ENCODE measurements at places on chromosomes 16 and 17.
A peak's percentile ranks its signal among the peaks of the same experiment; 100 is the strongest.

- no peak for DNase-seq
These were observed 15.6 kb upstream of the NKD1 start for GRCh38 chr16:50532576-50532975.

GRCh38 chr17:42405963-42406495 is 17.0 kb downstream of the CAVIN1 start:
- DNase-seq = peak; percentile 15

DNA sequence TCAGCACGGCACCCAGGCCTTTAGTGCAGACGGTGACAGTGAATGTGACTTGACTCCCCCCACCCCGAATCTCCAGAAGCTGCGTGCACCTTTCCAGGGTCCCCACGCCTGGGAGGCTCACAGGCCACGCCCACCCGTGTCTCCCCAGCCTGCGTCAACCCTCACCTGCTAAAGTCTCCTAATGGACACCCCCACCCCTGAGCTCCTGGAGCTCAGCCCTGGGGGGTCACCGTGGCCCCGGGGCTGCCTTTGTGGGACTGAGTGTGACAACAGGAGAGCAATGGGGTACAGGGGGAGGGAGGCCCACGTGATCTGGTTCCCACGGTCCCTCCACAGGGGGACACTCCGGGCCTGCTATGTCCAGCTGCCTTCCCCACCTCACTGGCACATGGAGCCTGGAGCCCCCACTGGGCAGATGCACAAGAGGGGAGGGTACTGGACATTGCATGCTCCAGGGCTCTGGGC is 7.4 kb upstream of the FASN start:
- DNase-seq = no peak

DNA sequence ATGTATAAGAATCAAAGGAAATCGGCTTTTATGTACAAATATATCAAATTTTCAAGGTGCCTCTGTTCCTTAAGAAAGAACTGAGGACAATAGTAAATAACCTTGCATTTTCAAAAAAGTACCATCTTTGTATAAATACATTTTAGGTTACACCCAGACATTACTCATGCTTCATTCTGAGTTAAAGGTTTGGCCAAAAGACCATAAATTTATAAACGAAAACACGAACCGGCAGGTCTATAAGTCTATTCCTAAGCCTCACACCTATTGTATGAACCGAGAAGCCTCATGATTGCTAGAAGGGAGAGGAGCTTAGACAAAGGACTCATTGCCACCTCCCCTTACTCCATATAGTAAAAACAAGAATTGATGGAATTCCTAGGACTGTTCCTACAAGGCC is 94.6 kb upstream of the PSMD7 start:
- DNase-seq = no peak

DNA sequence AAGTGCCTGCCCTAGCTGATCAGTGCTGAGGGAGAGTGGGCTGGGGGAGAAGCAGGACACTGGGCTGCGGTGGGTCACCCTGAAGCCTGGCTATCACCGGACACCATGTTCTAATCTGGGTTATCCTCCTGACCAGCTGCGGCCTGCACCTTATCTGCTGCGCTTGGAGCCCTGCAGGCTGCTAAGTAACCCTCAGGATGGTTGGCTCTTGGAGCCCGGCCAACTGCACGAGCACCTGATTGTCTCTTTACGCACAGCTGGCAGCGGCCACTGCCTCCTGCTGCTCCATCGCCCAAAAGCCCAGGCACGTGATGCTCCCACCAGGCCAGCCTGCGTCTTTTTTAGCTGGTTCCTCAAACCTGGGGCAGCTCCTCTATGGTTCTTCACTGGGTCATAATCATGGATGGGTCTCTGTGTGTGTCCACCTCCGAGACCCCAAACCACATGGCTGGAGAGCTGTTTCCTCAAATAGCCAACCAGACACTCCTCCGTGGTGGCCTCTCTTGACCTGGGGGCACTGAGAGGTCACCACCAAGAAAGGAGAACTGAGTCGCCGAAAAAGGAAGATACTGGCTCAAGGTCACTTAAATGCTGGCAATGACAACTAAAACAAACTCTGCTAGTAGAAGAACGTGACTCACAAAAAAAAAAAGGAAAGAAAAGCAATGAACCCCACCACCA is 21.7 kb downstream of the SPHK1 start:
- no peak for DNase-seq

DNA sequence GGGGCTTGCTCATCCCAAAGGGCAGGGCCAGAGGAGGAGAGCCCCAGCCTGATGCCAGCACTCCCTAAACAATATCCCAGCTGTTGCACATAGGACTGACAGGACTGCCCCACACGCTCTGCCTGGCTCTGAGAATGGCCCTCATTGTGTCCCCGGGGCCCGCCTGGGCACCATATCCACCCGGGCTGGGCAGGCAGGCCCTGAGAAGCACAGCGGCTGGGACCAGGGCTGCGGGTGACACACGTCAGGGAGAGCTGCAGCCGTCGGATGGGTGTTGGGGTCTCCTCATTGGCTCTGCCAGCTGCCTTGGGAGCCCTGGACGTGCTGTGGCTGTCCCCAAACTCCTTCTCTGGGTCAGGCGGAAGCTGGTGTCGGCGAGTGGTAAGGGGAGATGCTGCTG is 4.2 kb downstream of the BCAR1 start:
- DNase-seq = no peak

DNA sequence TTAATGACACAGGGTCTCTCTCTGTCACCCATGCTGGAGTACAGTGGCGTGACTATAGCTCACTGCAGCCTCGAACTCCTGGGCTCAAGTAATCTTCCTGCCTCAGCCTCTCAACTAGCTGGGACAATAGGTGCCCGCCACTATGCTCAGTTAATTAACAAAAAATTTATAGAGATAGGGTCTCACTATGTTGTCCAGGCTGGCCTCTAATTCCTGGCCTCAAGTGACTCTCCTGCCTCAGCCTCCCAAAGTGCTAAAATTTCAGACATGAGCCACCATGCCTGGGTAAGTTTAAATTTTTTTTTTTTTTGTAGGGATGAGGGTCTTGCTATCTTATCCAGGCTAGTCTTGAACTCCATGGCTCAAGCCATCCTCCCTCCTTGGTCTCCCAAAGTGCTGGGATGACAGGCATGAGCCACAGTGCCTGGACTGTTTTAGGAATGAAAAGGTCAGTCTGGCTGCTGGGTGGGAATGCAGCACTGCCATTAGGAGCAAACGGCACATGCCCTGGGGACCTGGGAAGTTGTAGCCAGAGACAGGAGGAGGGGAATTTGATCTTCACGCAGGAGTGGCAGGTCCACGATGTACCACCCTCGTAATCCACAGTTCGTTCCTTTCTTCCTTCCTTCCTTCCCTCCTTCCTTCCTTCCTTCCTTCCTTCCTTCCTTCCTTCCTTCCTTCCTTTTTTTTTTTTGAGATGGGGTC is 106.7 kb downstream of the HAPSTR1 start:
- no peak for DNase-seq

DNA sequence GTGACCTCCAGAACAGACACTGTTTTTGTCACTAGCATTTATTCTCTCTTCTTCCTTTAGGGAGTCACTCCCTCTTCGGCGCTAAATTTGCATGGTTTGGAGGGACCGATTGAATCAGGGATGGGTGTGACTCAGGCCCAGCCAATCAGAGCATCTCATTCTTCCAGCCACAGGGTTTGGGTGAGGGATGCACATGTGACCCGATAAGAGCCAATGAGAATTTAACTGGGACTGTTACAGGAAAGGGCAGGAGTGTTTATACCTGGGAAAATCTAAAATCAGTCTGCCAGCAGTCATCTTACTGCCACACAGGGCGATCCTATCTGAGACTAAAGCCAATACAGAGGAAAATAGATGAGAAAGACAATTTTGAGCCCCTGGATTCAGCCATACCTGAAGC is 351.2 kb upstream of the ERCC4 start:
- no peak for DNase-seq

- peak; percentile 21 for DNase-seq
These were observed 324.7 kb downstream of the BCAS3 start for GRCh38 chr17:61002316-61002736.

GRCh38 chr17:74786431-74787055 is 10.4 kb upstream of the NAT9 start:
- DNase-seq = no peak

DNA sequence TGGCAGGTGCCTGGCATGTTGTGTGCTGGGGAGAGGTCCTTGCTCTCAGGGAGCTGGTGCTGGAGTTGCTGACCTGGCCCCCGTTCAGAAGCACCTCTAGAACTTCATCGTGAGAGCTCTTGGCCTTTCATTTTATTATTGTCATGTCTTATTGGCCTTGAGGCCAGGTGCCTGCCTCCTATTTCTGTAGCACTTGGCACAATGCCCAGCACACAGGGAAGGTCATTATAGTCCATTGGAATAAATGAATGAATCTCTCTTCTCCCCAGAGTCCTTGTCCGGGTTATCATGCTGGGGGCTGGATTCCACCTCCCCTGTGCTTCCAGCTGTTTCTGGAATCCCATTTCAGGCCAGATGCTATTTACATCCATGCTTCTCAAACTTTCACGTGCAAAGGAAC is 169.2 kb downstream of the HAPSTR1 start:
- no peak for DNase-seq

DNA sequence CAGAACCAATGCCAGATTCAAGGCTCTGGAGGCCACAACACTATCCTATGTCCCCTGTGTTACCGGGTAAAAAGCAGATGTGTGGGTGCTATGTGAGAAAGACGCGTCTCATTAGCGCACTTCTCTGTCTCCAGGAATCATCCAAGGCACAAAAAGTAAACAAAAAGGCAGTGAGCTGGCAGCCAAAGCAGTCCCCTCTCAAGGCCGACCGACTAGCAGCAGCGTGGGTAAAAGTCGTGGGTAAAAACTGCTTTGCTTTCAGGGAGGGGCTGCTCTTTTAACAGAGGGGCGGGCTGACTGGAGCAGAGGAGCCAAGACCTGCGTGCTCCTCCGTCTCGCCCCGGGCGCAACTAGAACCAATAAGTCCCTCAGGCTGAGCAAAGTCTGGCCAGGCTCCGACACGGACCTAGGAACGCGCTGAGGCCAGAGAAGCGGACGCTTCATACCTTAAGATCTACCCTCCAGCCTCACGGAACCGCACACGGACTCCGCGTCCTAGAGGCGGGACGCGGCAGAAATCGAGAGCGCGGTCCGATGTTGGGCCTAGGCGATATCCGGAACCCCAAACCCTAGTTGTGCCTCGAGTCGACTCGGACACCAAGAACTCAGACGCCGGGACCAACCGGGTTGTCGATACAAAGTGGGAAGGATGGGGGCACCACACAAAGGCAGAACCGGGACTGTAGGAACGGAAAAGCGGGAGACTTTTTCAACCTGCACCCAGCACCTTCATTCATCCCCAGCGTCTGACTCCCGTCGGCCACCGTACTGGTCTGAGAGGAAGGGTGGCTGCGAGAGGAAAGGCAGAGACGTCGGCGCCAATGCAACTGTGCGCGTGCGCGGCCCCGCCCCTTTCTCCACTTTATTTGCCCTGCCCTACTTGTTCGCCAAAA is at the start of gene INTS2:
Gene INTS2 (minus strand): TSS at position 775 of the 893 bp plus-strand sequence. CDS start 1,338 bp downstream, outside the sequence.
- peak; percentile 79 for DNase-seq

GRCh38 chr16:56191835-56192634 is 746 bp downstream of the GNAO1 start:
- no peak for DNase-seq

Data from retinal pigment epithelial cell (primary cell).